Erythroblast (primary cell): ENCODE measurements at places on chromosomes 12 and 14.

DNA sequence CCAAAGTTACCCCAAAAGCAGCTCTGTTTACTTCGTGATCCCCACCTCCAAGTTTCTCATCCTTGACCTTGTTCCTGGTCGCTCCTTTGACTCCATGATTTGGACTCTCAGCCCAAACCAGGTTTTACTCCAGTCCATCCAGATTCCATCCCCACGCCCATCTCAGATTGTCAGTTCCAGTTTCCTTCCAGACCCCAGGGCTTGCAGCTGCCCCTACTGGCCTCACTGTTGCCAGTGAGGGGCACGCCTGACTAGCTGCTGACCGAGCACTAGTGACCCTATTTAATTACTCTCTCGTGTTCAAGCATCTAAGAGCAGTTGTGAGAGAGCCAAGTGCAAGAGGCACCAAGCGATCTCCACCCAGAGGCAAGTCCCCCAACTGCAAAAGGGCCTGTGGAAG is 155.1 kb upstream of the FUT8 start:
- no peak for DNase-seq

GRCh38 chr12:51187370-51187987 is 14.5 kb upstream of the TFCP2 start:
- DNase-seq, result no peak

GRCh38 chr12:58233886-58234285 is 292.5 kb downstream of the ATP23 start:
- no peak for DNase-seq

DNA sequence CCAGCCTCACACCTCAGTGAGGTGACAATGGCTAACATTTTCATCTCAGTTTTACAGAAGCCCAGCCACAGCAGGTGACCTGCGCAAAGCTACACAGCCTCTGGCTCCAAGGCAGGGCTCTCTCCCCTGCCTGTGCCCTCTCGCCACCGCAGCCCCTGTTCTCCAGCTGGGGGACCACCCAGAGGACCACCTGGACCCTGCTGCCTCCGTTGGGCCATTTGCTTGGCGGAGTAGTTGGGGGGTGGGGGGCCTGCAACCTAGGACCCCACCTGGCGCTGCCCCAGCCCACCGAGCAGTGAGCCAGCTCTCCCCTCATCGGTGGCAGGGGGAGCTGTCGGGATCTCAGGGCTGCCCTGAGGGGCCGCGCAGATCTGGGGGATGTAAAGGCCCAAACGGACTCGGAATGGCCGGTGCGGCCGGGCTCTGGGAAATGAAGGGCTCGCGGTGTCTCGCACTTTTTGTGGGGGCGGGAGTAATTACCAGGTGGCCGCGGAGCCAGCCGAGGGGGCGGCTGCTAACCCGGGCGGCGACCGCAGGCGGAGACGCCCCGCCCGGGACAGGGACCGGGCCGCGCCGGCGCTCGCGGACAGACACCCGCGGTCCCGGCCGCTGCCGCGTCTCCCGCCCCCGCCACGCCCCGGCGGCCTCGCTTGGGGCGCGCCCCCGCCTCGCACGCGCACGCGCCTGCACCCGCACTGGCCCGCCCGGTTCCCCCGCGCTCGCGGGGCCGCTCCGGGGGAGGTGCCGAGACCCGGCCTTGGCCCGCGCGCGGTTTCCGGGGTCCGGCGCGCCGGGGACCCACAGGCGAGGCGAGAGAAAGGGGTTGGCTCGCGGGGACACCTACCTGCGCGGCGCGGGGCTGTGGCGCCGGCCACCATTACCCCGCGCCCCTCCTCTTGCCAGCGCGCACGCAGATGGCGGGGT is 8.6 kb upstream of the GPR68 start:
- peak; percentile 69 for DNase-seq

- no peak for DNase-seq
Observed at GRCh38 chr12:130124605-130125244, 37.5 kb upstream of the FZD10 start.

DNA sequence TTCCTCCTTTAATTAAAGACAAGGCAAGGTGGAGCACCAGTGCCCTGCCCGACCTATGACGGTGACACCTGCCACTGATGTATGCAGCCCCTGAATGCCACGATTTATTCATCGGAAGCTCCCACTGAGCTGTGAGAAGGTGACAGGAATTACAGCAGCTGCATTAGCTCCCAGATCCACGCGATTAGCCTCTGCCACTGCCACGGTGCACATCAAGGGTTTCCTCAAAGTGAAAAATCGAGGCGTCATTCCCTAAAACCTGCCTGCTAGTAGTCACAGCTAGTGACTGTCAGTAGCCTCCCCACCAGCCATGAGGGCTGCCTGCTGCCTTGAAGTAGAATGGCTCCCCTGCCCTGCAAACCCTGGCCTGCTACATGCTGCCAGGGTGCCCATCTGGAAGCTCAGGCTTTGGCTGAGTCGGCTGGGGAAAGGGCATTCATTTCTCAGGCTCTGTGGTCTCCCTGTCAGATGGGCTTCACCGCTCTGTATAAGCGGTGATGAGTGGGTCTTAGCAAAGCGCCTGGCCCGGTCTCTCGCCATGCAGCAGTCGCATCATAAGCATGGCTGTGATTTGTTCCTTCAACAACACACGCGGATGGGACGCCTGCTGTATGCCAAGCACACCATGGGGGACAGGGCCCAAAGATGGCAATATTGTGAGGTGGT is 8.2 kb upstream of the BCL11B start:
- no peak for DNase-seq

DNA sequence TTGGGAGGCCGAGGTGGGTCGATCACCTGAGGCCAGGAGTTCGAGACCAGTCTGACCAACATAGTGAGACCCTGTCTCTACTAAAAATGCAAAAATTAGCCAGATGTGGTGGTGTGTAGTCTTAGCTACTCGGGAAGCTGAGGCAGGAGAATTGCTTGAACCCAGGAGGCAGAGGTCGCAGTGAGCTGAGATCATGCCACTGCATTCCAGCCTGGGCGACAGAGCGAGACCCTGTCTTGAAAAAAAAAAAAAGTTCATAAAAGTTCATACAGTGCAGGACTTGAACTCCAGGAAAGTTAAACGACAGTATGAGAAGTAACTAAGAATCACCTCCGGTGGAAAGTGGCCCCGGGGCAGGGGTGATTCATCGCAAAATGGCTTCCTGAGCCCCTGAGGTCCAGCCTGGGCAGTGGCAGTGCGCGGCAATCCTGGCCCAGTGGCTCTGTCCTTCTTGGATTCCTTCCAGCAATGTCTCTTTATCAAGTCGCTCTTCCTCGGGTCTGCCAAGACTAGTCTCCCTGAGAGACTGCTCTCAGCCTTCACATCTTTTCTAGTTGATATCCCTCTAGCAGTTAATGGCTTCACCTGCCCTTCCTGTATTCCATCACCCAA is 16.7 kb upstream of the MAP1LC3B2 start:
- peak; percentile 43 for DNase-seq

DNA sequence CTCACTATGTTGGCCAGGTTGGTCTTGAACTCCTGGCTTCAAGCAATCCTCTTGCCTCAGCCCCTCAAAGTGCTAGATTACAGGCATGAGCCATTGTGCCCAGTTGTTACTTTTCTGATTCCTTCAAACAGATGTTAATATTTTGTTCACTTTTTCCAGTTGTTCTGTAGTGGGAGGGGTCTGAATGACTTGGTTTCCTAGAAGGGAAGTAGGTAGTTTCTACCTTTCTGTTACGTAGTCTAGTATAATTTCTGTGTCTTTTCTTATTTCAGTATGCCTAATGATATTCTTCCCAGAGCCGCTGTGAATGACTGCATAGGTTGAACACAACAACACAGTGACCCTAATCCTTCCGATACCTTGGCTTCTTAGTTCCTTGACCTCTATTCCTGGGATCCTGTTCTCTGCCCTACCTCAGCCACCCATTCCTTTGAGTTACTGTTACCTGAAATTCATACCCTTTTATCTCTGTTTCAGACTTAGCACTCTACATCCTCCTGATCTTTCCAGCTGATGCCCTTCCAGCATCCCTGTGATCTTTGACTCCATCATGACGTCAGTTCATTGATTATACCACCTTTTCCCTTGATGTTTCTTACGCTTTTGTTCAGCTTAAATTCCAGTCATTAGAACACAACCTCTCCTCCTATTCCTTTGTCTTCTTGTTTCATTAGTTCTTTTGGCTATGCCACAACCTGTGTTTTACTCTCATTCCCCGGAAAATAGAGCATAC is 33.3 kb downstream of the RCOR1 start:
- no peak for DNase-seq

- no peak for DNase-seq
Observed at GRCh38 chr14:98754343-98755020, 517.5 kb downstream of the BCL11B start.

DNA sequence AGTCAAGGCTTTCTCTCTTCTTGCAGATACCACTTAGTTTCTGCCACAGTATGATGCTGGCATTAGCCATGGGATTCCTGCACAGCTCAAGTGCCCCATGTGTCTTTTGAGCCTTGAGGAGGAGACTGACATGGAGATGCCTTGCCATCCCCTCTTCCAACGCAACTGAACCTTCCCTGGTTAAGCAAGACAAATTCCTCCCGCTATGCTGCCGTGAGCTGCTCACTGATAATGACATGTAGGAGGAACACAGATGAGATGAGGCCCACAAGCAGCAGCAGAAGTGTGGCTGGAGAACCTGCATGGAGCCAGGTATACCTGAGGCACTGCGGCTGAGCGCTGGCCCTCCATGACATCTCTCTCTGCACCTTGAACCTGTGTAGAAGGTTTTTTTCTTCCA is 15.4 kb upstream of the PPP1R1A start:
- DNase-seq, result no peak

DNA sequence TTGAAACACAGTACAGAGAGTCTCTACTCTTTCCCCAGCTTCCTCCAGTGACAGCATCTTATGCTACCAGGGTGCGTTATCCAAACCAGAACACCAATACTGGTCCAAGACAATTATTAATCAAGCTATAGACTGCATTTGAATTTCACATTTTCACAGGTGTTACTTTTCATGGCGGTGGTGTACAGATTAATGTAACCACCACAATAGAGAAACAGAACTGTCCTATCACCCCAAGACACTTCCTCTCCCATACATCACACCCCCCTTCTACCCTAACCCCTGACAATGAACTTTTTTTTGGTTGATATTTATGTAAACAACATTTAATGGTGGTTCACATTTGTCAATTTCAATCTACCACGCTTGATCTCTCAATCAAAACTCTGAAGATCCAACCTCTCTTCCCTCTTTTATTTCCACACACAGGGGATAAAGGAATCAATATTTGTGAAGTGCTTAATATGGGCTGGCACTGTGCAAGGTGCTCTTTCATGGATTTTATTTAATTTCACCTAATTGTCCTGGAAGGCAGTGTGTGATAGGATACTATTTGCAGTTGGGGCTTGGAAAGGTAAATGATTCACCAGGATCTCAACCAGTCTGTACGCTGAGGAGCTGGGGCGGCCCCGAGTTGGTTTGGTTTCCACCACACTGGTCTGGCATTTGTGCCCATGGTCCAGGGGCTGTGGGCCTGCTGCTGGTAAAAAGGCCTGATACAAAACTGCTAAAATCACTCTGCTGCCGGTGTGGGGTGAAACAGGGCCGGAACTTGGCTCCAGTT is 54.6 kb upstream of the DICER1 start:
- no peak for DNase-seq

DNA sequence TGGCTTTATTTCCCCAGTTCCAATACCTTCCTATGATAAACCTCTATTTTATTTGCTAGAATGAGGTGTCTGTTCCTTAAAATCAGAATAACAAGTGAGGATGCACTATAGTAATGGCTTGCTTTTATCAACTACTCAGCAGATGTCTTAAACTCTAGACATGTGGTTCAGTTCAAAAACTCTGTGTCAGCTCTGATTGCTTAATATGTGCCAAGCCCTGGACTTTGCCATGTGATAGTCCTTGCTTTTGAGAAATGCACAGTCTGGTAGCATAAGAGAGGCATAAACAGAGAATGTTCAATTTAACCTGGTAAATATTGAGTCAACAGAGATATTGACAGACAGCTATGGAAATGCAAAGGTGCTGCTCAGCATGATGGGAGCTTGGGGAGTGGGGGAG is 254.8 kb downstream of the PDZRN4 start:
- DNase-seq, result no peak

DNA sequence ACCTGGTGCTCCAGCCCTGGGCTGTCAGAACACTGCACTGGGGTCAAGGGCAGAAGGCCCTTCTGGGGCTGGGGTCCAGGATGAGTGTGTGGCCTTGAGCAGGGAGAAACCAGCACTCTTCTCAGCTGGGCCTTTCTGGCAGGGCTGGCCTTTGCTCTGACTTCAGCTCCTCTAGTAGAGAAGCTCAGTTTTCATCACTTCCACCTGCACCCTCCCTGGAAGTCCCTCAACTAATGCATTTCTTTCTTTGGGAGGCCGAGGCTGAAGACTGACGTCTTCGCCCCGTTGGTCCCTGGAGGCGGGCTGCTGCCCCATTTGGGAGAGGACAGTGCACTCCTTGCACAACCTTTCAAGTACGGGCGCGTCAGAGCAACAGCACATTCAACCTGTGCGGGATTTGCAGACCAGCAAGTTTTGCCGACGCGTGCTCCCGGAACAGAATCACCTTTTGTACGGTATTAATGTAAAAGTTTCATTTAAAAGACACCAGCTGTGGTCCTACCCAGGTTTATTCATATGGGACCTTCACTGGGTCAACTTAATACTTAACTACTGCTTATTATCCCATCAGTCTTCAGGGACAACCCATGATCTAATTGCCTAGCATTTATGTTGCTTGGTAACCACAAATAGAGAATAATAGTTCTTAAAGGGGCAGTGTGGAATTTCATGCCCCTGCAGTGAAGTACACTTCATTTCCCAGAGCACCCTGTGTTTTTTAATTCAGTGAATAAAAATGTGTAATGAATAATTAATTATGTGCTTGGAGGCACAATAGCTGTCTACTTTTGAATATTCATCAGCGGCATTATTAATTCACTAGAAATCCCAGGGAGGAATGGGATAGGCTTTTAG is 134.8 kb upstream of the VRK1 start:
- DNase-seq, result peak; percentile 50

DNA sequence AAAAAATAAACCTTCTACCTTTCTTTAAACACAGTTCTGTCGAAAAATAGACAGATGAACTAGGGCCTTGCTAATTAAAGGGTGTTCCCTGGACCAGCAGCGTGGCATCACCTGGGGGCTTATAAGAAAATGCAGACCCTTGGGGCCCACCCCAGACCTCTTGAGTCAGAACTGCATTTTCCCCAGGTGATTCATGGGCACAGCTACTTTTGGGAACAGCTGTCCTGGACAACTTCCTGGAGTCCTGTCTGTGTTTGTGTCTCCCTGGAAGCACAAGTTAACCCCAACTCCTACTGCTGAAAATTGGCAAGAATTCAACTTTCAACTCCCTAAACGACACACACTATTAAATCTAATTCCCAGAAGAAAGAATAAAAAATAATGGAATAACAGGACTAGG is 17.8 kb downstream of the FBLN5 start:
- no peak for DNase-seq

DNA sequence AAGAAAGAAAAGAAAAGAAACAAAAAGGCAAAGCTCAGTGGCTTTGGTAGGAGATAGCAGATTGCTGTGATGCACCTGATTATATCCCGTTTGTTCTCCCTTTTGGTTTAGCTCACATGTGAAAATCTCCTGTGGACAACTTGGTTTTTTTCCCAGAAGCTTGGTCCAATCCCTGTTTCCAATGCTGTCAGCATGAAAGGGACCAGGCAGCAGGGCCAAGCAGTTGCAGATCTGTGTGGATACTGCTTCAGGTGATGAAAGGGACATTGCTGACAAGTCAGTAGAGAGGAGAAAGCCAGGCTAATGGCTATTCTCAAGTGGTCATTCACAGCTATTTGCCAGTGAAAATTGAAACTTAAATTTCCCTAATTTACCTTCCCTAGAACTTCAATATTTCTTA is 18.8 kb upstream of the SLCO1A2 start:
- DNase-seq, result no peak
